Activated gamma-delta T cell treated with Interleukin-2 at 50 U/mL for 16 hours (primary cell): ENCODE measurements at places on chromosomes 2 and 18.

DNA sequence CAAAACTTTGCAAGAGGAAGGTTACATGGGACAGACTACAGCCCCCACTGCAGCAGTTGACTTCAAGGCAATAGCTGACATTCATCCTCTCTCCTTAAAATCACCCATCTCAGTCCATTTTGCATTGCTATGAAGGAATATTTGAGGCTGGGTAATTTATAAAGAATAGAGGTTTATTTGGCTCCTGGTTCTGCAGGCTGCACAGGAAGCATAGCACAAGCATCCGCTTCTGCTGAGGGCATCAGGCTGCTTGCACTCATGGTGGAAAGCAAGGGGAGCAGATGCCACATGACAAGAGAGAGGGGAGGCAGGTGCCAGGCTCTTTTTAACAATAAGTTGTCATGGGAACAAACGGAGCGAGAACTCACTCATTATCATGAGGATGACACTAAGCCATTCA, 646.0 kb downstream of the ZEB2 start:
- DNase-seq, result no peak

GRCh38 chr2:132589111-132589830, 80.7 kb downstream of the LYPD1 start:
- no peak for DNase-seq

- DNase-seq, result no peak
These were observed 97.9 kb downstream of the SCN3A start for GRCh38 chr2:165105926-165106325.

DNA sequence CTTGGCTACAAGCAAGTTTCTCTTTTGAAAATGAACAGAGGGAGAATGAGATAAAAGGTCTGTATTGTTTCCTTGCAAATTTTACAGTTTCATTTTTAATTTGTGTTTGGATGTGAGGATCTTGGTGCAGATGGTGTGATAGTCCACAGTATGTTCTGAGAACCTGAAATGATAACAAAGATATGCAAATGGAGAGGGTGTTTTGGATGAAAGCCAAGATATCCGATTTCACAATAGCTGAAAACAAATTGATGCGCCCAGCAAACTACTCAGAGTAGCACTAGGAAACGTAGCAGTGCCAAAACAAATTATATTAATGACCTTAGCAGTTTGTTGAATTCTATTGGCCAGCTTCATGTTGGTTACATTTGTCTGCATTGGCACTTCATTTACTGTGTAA, 683.5 kb downstream of the TMEM182 start:
- no peak for DNase-seq

- DNase-seq, result no peak
These were observed 162.7 kb downstream of the DYSF start for GRCh38 chr2:71615767-71616730.

GRCh38 chr2:176463546-176463945, 194.3 kb downstream of the MTX2 start:
- DNase-seq, result no peak

DNA sequence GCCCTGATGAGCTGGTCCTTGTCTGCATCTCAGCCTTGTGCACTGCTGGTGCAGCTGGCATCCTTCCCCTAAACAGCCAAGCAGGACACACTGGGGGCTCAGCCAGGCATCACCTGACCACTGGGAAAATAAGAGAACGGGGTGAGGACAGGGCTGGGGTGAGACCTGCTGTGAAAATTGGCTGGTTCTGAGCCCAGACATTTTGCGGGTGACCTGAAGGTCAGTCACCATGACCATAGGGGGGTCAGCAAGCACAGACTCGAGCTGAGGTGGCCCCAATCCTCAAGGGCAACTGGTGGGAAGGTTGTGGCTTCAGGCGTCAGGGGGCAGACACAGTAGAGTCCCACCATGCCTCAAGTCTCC, 144.9 kb upstream of the TWIST2 start:
- DNase-seq, result no peak

GRCh38 chr2:56715683-56716082, 531.9 kb downstream of the CCDC85A start:
- DNase-seq, result no peak

DNA sequence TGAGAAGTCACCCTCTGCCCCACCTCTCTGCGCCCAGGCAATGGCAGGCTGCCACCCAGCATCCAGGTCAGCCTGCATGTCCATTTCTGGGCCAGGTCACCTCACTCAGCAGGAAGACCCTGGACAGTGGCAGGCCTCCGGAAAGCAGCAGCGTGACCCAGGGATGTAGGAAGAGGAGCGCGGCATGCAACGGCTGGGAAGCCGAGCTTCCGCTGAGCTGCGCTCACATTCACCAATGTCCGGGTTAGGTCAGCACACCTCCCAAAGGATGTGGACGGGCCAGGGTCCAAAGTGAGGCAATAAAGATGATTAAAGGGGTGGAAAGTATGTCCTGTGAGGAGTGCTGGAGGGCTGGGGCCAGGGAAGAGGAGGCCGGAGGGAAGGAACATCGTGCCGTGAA, 174.5 kb downstream of the CTIF start:
- no peak for DNase-seq

DNA sequence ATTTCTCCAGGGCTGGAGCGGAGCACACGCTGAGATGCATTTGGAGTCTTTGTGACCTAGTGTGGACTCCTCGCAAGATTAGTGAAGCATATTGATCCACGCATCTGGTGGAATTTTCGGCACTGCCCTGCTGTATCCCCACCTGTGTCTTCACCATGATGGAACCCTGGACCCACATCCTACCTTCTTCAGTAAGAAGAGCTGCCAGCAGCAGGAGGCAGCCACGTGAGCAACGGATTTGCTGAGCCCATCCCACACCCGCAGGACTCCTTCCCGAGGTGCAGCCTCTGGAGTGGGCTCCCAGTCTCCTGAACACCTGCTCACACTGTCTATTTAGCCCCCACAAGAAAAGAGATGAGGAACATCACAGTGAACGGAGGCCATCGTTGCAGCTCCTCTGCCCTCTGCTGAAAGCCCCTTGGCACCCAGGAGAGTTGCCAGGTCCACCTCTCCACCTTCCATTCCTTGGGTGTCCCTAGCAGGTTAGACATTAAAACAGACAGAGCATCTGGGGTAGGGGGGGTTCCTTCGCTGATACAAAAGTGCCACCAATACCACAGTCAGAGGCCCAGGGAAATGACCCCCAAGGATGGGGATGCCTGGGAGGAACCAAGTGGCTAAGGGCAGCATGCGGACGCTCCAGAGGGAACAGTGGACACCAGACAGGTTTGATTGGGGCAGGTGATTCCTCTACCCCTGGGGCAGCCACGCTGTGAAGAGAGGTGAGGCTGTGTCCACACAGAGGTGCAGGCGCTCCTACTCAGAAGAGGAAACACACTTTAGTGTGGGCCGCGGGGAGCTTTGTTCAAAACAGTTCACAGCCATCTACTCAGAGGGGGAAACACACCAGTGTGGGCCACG, 302.8 kb upstream of the SALL3 start:
- DNase-seq, result no peak

DNA sequence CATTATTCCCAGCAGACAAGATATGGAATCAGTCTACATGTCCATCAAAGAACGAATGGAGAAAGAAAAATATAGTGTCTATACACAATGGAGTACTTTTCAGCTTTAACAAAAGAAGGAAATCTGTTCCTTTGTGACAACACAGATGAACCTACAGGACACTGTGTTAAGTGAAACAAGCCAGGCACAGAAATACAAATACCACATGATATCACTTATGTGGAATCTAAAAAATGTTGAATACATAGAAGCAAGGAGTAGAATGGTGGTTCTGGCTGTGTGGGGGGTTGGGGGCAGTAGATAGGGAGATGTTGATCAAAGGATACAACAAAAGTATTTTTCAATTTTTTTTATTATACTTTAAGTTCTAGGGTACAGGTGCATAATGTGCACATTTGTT, 347.7 kb upstream of the MAP2 start:
- no peak for DNase-seq

DNA sequence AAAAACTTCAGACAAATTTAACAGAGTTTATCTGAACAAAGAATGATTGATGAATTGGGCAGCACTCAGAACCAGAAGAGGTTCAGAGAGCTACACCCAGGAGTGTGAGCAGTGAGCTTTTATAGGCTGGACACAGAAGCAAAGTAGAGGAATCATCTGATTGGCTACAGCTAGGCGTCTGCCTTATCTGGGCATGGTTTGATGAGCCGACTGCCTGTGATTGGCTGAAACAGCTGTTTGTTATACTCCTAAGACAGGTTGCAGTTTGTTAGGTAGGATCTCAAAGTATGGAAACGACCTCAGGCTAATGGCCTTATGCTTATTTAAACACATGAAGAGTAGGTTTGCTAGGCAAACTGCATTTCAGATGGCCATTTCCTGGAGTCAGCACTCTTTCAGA, 188.9 kb downstream of the MYO1B start:
- no peak for DNase-seq

GRCh38 chr2:197883354-197884032, 79.1 kb downstream of the PLCL1 start:
- no peak for DNase-seq

- no peak for DNase-seq
These were observed 1088.9 kb upstream of the PIK3C3 start for GRCh38 chr18:40866013-40866645.

GRCh38 chr2:28082131-28082530, 191.6 kb downstream of the BABAM2 start:
- DNase-seq, result no peak

GRCh38 chr2:136441979-136442714, 323.2 kb upstream of the THSD7B start:
- DNase-seq, result no peak

DNA sequence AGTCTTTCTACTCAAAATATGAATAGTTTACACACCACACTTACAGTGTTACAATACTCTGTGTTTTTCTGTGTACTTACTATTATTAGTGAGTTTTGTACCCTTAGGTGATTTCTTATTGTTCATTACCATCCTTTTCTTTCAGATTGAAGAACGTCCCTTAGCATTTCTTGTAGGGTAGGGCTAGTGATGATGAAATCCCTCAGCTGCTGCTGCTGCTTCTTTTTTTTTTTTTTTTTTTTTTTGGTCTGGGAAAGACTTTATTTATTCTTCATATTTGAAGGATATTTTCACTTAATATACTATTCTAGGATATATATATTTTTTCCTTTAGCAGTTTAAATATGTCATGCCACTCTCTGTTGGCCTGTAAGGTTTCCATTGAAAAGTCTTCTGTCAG, 29.0 kb upstream of the SERPINB2 start:
- DNase-seq, result no peak

DNA sequence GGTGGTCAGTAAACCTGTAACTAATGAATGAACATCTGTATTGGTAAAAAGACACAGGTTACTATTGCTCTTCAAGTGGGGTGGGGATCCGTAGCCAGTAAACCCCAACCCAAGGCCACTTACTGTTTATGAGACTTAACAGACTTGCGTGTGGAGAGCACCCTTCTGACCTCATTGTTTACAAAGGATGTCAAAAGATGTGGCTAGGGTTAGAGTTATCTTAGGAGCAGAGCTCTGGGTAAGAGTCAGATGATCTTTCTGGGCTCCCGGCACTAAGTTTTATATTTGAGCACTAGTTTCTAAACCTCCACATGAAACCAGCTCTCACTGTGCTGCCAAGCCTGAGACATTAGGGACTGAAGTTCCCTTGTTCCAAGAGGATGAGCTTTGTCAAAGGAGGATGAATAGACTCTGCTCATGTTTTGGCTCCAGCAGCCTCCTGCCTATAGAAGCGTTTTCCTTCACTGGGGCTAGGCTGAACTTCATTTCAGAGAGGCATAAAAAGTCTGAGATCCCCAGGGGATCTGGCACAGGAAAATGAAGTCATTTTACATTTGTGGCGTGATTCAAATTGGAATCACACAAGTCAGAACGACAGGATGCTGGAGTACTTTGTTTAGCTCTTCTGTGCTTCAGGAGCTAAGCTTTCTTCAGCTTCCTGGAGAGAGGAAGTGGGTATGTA, 403.1 kb upstream of the TRIB2 start:
- no peak for DNase-seq

DNA sequence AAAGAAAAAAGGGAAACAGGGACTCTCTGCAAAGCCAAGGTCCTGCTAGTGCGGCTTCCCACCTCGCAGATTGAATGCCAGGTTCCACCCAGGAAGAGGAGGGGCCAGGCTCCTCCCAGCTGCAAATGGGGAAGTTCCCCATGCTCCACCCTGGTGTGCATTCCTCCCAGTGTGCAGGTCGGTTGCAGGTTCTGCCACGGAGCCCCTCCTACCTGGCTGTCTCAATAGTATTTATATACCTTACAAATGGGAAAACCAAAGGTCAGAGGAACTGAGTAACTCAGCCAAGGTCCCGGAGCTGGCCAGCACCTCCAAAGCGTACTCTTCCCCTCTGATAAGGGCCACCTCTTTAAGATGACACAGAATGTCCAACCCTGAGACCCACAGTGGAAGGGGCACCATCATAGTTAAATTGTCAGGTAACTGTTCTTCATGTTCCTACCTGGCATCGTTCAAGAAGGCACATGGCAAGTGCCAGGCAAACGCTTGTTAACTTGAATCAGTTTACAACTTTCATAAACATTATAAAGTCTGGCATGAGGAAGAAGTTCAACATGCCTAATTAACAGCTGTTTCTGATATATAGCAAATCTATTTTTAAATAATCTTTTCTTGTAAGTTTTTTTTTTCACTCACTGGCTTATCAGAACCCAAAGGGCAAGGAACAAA, 35.5 kb downstream of the POU3F3 start:
- no peak for DNase-seq

DNA sequence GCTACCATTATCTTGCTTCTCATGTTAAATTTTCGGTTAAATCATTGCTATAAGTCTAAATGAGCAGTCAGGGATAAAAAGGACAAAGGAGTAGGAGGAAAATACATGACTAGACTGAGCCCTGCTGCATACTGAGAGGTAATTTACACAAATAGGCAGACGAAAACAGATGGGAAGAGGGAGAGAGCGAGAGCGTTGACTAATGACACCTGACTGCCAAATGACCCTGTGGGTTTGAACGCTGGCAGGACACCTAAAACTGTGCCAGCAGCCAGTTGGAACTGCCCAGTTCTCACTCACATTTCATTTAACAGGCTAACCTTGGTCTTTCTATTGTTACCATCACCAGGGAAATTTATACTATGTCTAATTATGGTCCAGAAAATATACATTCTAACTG, 978.2 kb downstream of the CPS1 start:
- no peak for DNase-seq

GRCh38 chr2:202604699-202605098, 30.1 kb upstream of the FAM117B start:
- no peak for DNase-seq

DNA sequence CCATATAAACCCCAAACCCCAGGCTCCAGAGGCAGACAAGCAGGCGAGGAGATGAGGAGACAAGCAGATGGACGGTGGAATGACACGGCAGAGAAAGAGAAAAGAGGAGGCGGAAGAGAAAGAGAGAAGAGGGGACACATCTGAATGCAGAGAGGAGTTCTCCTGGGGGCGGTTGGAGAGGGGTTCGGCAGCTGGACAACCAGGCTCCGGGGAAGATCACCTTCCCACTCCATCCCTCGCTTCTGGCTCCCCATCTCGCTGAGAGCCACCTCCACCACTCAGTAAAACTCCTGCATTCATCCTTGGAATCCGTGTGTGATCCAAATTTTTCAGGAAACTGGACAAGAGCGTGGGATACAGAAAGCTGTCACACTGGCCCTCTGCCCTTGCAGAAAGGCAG, 966.7 kb upstream of the NXPH2 start:
- DNase-seq, result no peak

- DNase-seq, result no peak
These were observed 218.5 kb downstream of the TRIB2 start for GRCh38 chr2:12935222-12935621.

- no peak for DNase-seq
These were observed 26.5 kb upstream of the KLF11 start for GRCh38 chr2:10016802-10017258.

GRCh38 chr2:227805578-227805977, 8.1 kb upstream of the CCL20 start:
- DNase-seq, result no peak
